Stimulated activated CD8-positive, alpha-beta memory T cell treated with anti-CD3 and anti-CD28 coated beads, Interleukin-15, amount 100 ng/mL, for 4 hours (primary cell): ENCODE measurements at places on chromosomes 2 and 18.

DNA sequence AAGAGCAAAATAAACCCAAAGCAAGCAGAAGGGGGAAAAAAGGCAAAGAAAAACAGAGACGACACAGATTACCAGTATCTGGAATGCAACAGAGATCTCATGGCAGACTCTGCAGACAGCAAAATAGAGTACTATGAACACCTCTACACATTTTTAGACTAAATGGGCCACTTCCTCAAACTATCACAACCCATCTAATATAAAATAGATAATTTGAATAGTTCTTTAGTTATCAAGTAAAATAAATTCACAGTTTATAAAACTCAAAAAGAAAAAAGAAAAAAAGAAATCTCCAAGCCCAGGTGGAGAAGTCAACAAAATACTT lies 16.6 kb downstream of the SESTD1 start:
- no peak for DNase-seq

DNA sequence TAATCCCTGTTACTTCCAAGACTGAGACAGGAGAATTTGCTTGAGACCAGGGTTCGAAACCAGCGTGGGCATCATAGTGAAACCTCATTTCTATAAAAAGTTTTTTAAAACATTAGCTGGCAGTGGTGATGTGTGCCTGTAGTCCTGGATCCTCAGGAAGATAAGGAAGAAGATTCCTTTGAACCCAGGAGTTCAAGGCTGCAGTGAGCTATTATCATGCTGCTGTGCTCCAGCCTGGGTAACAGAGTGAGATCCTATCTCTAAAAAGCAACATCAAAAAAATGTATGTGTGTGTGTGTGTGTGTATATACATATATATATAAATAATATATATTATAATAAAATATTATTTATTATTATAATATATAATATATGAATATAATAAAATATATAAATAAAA lies 1417.6 kb upstream of the CDH2 start:
- DNase-seq = no peak

DNA sequence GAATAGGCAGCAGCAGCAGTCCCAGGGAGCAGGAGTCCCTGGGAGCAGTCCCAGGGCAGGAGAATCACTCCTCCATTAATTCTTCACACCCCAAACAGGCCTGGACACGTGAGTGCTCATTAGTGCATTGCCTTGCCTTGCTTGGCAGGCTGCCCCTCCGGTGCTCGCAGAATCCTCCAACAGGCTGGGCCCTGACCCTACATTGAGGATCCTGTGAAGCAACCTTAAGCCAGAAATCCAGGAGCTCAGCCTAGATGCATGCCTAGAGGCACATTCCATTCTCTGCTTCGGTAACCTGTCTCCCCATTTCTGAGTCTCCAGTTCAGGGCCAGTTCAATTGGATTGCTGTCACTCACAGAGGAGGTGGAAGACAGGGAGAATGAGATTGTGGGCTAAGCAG lies 97.4 kb upstream of the LRATD1 start:
- no peak for DNase-seq

DNA sequence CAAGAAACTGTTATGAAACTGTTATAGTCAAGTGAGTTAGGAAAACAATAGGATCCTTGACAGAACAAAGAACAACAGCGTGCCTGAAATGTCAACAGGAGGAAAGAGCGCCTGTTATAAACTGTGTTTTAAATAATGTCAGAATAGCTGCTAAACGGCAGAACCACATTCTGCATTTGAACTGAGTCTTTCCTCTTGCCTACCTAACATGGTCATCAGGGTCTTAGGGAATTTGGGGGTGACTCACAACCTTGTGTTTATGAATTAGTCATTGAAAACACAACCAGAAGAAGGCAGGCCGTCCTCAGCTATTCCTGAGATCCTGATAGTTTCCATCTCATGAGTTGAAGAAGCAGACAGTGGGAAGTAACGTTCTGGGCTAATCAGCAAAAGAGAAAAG lies 222.0 kb upstream of the FN1 start:
- no peak for DNase-seq

GRCh38 chr18:75267643-75268363 lies 57.2 kb downstream of the TSHZ1 start:
- no peak for DNase-seq

GRCh38 chr2:218996937-218997336 lies 3.7 kb upstream of the CRYBA2 start:
- no peak for DNase-seq

DNA sequence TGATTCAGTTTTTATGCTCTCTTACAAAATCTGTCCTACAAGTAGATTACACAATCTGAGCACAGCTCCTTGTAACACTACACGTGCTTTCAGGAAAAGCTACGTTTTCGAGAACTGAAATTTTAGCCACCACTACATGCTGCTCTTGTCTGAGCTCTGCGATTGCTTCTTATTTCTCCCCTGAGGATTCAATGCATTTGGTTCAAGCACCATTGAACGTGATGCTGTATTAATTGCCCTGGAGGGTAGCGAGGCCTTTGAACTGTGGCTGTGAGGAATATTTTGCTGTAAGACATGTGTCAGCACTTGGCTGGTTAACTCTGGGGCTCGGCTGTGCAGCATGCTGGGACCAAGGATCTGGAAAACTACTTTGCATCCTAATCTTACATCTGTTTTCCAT lies 405.8 kb downstream of the EPHA4 start:
- no peak for DNase-seq

DNA sequence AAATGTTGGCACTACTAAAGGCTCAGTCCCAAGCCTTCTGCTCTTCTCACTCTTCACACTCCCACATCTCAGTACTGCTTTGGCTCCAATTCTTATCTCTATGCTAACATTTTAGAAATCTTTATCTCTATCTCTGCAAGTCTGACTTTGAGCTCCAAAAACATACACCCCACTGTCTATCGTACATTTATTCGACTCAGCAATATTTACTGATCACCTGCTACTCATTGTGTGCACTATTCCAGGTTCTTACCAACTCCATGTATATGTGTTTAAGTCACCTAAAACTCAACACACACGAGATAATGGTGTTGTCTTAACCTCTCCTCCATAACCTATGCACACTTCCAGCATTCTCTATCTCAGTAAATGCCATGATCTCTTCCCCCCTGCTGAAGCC lies 268.2 kb upstream of the CRIM1 start:
- no peak for DNase-seq

DNA sequence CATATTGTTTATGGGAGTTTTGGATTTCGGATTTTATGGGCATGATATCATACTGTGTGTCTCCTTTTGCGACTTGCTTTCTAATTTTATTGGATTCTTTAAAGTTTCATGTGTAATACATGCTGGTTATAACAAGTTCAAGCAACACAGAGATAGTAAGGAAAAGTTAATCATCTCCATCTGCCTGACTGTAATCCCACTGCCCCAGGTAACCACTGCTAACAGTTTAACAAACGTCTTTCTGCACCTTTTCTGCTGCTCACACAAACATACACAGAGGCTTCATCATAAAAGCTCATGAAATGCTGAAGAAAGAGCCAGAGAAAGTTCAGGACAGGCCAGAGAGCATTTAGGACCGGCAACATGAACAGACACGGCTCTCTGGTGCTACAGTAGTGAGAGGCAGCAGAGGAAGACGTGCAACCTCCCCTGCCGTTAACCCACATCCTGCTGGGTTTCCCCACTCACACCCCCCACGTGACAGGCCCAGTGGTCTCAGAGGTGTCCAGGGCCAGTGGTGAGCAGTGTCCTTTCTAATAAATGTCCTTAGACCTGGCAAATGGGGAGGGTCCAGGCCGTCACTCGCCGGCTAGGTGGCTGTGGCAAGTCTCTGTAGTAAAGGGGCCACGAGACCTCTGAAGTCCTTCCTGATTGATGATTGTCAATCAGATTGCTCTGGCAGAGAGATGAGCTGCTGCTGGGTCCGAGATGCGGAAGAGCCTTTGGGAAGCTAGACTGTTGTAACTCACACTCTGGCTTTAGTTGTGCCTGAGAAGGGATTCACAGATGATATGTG lies 43.0 kb upstream of the SLC1A4 start:
- DNase-seq = peak; percentile 39

DNA sequence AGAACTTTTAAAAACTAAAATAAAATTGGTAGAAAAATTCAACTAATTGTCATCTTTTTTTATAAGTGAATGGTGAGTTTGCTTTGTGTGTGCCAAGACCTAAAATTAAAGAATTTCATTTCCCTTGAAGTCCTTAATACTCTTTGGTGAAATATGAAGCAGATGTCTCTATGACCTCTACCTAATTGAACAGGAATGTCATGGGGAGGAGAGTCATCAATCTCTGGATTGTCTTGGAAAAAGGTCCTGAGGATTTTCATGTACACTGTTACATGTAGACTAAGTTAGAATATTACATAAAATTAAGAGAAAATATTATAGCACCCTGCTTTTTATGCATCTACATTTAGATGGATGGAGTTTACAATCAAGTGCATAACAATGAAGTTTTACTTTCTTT lies 177.9 kb upstream of the LRP1B start:
- no peak for DNase-seq

DNA sequence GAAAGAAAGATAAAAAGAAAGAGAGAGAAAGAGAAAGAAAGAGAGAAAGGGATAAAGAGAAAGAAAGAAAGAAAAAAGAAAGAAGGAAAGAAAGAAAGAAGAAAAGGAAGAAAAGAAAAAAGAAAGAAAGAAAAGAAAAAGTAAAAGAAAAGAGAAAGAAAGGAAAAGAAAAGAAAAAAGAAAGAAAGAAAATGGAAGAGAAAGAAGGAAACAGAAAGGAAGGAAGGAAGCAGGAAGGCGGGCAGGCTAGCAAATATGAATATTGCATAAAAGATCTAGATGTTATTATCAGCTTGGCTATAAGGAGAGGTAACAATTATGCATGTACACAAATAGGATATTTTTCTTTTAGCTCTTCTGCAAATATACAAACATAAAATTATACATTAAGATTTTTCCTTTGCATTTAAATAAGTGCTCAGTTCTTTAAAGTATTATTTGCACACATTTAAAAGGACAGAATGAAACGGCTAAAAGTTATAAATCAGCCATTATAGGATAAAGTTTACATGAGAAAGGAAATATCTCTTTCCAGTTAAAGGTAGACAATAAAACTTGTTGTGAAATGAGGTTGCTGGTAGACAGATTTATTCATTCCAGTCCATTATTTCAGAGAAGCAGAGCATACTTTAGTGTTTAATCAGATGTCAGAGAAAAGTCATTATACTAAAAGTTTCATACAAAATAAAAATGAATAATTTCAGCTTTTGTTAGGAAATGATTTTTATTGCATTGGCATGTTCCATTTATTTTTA lies 511.4 kb downstream of the KCNJ3 start:
- DNase-seq = no peak

DNA sequence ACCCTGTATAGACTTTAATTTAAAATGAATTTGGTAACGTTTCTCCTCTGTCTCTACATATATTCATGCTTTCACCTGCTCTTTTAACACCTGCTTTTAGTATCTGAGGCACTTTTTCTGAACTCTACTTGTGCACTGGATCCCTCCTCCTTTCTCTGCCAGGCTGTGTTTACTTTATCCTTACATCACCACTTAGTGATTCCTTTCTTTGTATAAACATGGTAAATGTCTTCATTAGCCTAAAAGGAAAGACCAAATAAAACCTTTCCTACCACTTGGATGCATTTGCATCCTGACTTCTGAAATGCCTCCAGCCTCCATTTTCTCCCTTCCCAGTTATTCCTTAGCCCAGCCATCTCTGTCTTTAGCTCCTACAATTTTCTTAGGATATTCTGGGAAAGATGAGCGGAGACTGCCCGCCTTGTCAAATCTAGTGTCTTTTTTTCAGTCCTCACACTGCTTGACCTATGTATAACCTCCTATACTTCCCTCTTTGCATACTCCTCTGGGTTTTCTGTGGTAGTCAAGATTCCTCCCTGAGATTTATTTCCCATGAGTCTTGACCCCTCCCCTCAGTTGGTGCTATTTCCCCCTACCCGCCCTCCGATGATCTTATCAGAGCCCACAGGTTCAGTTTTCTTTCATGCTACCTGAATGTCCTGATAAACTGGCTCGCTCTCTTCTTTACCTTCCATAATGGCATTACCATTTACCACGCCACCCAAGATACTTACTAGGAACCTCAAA lies 44.8 kb downstream of the REL start:
- no peak for DNase-seq

DNA sequence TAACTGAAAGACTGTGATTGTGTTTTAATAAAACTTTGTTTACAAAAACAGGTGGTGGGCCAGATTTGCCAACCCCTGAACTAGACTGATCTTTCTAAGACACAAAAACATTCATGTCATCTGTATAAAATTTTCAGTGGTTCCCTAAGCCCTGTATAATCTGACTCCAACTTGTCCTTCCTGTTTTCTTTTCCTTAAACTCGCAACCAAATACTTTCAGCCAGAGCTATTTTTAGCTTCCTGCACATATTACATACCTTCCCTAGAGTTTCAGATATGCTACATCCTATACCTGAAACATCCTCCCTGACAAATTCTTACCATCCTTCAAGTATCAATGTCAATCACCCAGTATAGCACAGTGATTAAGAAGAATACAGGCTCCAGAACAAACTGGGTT lies 4.8 kb downstream of the GCFC2 start:
- DNase-seq = no peak

GRCh38 chr2:177270531-177270930 lies 6.0 kb upstream of the NFE2L2 start:
- no peak for DNase-seq

DNA sequence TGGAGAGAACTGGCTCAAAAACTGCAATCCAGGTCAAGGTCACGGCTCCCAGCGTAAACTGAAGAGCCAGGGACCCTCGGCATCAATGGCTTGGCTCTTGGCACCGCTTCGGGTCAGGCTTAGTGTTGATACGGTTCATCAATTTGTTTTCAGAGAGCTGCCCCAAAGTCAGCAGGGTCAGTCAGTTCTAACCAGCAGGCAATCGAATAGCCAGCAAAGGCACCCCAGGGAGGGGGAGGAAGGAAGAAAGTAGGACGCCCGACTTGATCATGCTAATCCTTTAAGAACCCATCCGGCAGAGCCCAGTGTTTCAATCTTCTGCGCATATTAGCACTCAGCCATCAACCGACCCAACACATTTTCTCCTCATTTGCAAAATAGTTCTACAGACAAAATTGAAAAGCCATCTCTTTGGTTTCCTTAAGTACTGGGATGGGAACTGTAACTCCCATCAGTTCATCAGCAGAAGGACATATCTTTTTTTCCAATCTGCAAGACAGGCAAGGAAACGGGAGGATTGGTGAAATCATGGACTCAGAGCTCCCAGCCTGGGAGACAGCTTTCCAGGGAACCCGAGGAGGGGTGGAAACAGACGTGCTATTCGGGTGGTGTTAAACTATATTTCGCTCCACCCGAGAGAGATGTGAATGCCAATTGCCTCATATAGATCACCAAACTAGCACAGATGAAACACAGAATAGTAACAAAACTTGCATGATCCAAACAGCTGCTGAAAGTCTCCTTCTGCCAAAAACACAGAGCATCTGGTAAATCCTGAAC lies 40.7 kb upstream of the CABLES1 start:
- DNase-seq = no peak

DNA sequence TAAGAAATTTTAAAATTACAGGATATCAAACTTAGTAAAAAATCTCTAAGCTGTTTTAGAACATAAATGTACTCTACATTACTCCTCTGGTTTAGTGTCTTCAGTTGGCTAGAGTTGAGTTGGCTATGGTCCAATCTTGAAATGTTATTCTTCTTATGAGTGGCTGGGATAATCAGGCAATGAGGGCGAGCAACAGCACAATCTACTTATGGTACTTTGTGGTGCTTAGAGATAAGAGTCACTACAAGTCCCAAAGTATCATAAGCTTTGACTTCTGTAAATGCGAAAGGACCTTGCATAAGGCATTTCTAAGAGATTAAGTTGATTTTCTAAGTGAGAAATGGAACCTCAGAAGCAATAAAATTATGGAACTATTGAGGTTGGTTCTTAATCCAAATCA lies 361.7 kb downstream of the GPD2 start:
- no peak for DNase-seq

GRCh38 chr18:61360404-61361383 lies 27.5 kb downstream of the CDH20 start:
- no peak for DNase-seq
